ENCODE measurements at places on chromosomes 3 and 15.

DNA sequence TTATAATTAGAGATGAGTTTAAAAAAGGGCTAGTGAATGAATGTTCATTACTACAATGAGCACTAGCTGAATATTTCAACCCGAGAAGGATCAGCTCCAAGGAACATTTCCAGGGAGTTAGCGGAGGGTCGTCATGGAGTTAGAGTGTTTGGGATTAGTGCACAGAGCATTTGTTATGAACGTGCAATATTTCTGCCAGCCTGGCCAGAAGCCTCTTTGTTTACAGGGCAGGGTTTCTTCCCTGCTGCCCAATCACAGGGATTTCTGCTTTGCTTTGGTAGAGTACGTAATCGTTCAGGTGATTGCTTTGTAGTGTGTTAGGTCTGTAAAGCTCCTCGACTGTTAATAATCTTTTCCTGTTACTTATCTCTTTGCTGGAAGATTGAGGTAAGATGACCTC is 5.9 kb downstream of the CGNL1 start:
- no peak for DNase-seq

- no peak for DNase-seq
Measured at GRCh38 chr3:10695595-10696285, 120.3 kb upstream of the SLC6A11 start.

- no peak for DNase-seq
Measured at GRCh38 chr3:21919383-21919782, 168.4 kb upstream of the ZNF385D start.

- DNase-seq = no peak
Measured at GRCh38 chr15:66588971-66589370, 23.2 kb upstream of the LCTL start.

GRCh38 chr15:23073890-23074646 is 34.7 kb upstream of the TUBGCP5 start:
- DNase-seq = no peak

- no peak for DNase-seq
Measured at GRCh38 chr15:96058103-96058851, 272.2 kb upstream of the NR2F2 start.

GRCh38 chr3:194396859-194397756 is 2.0 kb downstream of the GP5 start:
- no peak for DNase-seq

DNA sequence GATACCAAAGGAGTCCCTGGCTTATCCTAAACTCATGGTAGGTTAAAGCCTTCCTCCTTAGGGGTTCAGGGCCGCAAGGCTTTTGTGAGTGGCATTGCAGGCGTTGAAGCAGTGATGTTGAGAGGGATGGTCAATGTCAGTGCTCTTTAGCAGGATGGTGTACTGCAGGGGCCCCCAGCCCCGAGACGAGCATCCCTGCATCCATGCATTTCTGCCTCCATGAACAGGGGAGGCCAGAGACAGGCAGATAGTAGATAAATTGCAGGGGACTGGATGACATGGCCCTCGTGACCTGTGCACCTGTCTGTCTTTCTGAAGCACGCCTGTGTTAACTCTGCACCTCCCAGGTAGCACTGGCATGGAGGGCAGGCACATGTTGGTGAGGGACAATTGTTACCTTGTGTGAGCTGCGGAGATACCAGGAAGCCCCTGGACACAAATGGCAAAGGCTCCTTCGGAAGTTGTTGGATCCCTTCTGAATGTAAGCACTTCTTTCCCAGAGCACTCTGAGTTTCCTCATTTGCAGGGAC is 133.5 kb downstream of the SNRPN start:
- DNase-seq = no peak

DNA sequence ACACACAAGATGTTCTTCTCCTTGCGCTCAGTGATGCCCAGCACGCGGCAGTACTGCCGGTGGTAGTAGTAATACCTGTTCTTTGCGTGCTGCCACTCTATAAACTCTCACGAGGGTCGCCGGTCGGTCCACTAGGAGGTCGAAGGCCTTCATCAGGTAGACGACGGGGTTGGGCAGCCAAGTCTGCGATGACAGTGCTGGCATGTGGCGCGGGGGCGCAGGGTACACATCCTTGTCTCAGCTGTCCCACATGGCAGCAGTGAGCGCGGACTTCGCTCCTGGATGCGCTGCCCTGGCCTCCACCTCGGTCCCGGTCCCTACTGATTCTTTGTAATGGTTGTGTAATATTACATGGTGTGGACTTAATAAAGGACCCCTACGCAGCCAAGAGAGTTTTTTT is 50.1 kb upstream of the CGNL1 start:
- no peak for DNase-seq
